ENCODE measurements at places on chromosomes 2 and 18.

DNA sequence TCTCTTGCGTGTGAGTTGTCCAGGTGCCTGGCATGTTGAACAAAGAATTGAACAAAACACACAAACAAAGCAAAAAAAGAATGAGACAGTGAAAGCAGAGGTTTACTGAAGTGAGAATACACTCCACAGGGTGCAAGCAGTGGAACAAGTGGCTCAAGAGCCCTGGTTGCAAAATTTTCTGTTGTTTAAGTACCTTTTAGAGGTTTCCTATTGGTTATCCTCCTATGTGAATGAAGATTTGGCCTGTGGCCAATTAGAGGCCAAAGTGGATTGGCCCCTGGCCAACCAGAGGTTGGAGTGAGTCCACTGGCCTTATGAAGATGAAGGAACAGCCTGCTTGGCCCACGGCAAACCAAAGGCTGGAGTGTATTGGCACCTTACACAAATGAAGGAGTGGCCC lies 1188.5 kb upstream of the NRXN1 start:
- no peak for DNase-seq

DNA sequence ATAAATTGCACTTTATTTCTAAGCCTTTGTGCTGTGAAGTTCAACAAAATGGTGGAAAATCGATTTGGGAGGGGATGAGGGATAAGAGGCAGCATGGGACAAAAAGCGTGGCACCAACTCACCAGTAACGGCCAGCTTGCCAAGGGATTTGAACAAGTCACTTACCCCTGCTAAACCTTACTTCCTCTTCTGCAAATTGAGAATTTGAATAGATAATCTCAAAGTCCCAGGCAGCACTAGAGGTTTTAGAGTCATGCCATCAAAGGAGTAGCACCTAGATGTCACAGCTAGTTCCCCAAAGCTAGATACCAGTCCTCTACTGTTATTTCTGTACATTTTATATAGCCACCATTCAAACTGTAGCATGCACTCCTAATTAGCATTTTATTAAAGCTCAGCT lies 83.7 kb upstream of the VRK2 start:
- no peak for DNase-seq

DNA sequence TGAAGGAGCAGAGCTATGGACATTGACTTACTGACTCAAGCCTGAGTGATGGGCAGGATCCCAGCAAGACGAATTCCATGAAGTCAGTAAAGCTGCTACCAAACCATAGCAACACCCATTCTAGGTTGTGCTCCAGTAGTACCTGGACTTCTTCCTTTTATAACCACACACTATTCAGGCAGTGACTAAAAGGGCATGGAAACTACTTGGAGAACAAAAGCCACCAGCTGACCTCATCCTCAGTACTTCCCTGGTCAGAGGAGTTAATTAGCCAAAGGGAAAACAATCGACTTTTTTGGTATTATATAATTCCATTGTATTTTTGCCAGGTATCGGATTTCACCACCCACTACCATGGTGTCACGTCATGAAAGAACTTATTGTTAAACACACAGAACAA lies 237.1 kb downstream of the TTC32 start:
- DNase-seq: no peak

GRCh38 chr18:37769826-37770225 lies 204.2 kb upstream of the CELF4 start:
- DNase-seq: no peak

GRCh38 chr2:96763511-96764252 lies 3.0 kb downstream of the CNNM4 start:
- no peak for DNase-seq

- no peak for DNase-seq
These were observed 30.7 kb downstream of the PTRHD1 start for GRCh38 chr2:24762518-24762917.

DNA sequence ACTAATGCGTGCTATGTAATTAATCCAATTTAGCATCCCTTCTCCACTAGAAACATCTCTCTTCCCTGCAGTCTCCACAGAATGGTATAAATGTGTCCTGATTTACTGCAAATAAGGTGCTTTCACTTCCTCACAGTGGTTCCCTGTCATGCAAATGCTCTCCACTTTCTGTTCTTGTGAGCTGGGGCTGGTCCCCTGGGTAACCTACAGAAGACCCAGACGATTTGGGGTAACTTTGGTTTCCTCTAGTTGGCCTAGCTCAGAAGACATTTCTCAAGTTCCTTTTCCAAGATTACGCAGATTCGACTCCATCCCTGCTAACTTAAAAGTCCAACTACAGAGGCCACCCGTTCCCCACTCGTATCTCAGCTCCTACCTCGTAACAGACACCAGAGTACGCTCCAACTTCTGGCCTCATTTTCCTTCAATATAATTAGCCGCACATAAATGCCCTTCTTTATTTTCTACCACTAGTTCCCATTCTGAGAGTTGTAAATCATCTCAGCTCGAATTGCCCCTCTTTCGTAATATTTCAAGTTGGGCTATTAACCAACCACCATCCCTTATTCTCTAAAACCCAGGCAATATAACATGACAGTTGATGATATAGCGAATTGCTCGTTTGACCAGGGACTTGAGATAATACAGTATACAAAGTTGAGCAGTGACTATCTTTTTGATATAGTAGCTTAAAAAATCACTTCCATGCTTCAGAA lies 28.8 kb upstream of the NEDD4L start:
- DNase-seq: no peak

DNA sequence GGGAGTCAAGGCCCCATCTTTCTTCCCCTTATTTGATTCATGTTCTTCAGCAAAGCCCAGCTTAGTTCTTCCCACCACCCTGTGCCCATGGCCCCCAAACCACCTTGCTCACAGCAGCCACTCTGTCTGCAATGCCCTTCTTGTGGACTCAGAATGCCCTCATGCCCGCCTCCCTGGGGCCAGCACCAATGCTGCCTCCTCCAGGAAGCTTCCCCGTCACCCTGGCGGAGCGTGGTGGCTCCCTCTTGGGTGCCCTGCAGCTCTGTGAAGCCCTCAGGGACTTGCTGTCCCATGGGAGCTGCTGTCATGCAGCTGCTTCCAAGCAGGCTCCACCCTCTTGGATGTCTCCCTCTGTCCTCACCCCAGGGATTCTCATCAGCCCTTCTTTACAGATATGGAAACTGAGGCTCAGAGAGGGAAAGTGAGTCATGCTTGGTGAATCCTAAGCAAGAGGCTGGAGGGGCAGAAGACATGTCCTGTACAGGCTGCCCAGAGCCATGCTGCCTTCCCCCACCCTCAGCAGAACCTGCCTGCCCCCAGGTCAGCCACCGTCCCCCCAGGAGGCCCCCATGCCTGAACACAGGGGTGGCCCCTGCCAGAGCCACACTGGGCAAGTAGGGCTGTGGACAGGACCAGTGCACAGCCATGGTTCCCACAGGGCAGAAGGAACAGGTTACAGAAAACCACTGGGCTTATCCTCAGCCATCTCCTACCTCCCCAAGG lies 11.8 kb upstream of the DUSP2 start:
- DNase-seq: no peak

- no peak for DNase-seq
These were observed 34.3 kb downstream of the CIB4 start for GRCh38 chr2:26606847-26607190.

GRCh38 chr18:58446391-58447060 lies 182.4 kb downstream of the ALPK2 start:
- DNase-seq: no peak

DNA sequence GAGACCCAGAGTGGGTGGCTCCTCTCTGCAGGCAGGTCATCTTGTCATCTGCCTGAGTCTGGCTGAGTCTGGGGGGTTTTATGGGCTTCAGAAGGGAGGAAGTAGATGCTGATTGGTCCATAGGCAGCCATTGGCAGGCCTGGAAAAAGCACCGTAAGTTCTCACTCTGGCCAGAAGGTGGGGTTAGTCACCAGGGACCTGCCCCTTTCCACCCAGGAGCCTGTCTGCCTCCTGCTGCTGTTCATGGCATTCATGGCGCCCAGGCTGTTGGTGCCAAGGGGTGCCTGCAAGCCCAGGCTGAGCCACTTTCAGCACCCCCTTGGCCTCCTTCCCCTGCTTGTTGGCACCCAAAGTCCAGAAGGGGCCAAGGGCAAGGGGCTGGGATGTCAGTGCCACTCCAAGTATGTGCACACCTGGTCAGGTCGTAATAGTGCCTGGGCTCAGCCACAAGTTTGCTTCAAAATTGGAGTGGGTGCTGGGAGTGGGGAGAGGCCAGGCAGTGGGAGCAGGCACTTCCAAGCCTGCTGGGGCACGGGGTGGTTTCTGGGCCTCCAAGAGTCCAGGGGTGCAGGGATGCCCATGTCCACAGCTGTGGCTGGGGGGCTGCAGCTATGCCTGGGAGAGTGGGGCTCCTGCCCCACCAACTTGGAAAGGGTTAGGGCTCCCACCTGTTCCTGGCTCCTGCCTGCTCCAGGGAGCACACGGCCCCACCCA lies 178.1 kb downstream of the FAM210A start:
- no peak for DNase-seq

GRCh38 chr2:42324244-42324643 lies 36.8 kb downstream of the COX7A2L start:
- no peak for DNase-seq

- DNase-seq: no peak
These were observed 60.7 kb downstream of the WDR7 start for GRCh38 chr18:56711708-56712445.

- DNase-seq: no peak
These were observed 105.6 kb downstream of the TNS1 start for GRCh38 chr2:217897091-217897715.

- no peak for DNase-seq
These were observed 12.7 kb downstream of the ABI2 start for GRCh38 chr2:203340791-203341487.

- DNase-seq: no peak
These were observed 157.0 kb upstream of the SERPINE2 start for GRCh38 chr2:224195925-224196571.

DNA sequence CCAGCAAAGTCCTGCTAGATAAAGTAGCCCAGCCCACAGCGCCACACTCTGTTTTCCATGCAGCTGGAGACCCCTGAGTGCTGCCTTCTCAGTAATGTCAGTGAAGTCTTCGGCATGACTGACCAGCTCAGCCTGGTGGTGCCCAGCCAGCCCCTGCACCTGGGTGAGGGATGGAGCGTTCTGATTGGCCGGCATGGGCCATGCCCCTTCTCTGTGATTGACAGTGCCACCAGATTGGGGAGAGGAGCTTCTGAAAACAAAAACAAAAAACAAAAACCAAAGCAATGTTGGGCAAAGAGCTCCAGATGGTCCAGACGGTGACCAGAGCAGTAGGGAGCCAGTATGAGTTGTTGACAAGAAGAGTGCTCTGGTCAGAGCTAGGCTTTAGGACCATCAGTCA lies 122.6 kb downstream of the DYSF start:
- DNase-seq: no peak

DNA sequence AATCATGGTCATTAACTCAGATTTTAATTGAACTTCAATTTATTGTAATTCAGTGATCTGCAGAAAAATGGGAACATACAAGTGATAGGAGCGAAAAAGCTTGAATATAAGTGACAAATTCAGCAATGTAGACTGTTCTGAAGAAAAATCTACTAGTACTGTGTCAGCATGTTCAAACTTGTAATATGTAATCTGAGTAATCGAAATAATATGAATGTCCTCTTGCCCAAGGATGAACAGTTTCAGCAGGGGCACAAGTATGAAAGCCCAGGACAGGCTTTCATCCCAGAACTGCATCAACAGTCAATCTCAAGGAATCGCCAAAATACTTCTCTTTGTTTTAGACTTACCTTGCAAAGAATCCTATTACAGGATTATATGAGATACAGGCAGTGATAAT lies 1110.5 kb downstream of the LRP1B start:
- no peak for DNase-seq

DNA sequence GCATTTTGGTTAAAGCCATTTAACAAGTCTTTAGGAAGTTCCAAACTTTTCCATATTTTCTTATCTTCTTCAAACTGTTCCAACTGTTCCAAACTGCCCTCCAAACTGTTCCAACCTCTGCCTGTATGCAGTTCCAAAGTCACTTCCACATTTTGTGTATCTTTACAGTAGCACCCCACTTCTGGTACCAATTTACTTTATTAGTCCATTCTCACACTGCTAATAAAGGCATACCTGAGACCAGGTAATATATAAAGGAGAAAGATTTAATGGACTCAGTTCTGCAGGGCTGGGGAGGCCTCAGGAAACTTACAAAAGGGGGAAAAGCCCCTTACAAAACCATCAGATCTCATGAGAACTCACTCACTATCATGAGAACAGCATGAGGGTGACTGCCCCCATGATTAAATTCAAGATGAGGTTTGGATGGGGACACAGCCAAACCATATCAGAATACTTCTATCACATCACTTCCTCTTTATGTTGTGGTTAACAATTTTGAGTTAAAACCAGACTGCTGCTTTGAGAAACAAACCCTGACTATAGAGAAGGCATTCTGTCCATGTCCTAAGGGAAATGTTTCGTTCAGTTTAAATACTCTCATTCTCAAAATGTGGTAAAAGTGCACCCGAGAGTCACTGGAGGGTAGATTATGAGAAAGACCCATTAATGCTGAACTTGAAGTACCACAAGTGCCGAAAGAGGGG lies 11.0 kb downstream of the IL18R1 start:
- DNase-seq: no peak

DNA sequence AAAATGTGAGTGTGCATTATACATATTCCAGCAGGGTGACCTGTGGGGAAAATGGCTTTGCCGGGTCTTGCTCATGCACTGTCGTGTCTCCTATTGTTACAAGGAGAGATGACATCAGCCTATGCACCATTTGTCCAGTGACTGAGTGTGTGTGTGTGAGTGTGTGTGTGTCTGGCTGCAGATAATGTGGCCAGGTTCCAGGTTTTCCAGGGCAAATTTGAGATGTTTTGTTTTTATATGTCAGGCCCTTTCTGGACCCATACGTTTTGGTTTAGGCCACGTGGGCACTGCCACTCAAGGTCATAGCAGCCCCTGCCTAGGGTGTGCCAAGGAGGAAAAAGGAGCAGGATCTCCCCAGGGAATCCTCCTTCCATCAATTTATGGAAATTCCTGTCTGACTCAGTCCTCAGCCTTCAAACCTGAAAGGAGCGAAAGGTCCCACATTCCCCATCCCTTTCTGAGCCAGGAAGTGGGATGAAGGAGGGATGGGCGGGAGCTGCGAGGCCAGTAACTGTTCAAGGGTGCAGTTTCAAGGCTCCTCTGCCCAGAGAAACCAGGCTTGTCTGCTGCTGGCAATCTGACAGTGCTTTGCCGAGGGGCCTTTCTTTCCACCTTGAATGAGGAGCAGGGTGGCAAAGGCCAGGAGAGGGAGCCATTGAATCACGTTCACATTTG lies 93.0 kb upstream of the SMAD2 start:
- no peak for DNase-seq

DNA sequence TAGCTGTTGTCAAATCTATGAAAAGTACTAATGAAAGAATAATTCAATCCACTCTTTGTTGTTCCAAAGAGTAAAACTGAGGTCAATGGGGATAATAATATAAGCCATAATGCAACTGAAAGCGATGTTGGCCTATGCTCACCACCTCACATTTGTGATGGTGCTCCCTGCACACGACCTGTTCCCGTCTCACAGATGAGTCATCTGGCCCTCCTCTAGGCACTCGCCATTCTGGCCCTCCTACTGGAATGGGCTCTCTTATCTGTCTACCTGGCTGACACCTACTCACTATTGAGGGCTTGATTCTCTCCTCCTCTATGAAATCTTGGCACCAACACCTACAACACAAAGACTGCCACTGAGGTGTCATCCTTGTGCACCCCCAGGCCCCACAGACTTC lies 585.9 kb upstream of the ID2 start:
- no peak for DNase-seq

- no peak for DNase-seq
These were observed 371.6 kb downstream of the TGIF1 start for GRCh38 chr18:3821524-3821923.
